T47D (cell line): ENCODE measurements at places on chromosomes 13 and 19.
A peak's percentile ranks its signal among the peaks of the same experiment; 100 is the strongest.

- DNase-seq, result peak; percentile 67
These were observed 146.7 kb downstream of the SOX1 start for GRCh38 chr13:112213467-112214255.

GRCh38 chr13:61880578-61881283 lies 465.1 kb upstream of the PCDH20 start:
- peak; percentile 63 for DNase-seq

DNA sequence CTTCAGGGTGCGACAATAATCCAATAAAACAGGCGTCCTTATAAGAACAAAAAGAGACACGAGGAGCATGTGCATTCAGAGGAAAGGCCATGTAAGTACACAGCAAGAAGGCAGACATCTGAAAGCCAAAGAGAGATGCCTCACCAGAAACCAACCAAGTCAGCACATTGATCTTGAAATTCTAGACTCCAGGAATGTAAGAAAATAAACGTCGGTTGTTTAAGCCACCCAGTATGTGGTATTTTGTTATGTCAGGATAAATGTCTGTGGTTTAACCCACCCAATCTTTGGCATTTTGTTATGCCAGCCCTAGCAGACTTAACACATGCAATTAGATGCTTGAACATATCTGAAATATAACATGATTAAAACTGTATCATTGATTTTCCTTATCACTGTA lies 452.0 kb downstream of the SLITRK6 start:
- DNase-seq, result no peak

GRCh38 chr19:49391581-49392399 lies 3.7 kb downstream of the KASH5 start:
- peak; percentile 84 for DNase-seq
